Renal pelvis (tissue), 12 donors: ENCODE measurements at places on chromosomes 12 and 14. TPM values are rescaled to one million over a fixed set of nuclear protein-coding genes. Genes with fewer than 3 reads are reported as not detected.

- no peak for DNase-seq
Measured at GRCh38 chr14:52275372-52275771, 7.9 kb downstream of the PTGDR start.

- no peak for DNase-seq
Measured at GRCh38 chr14:20458031-20458789, 3.0 kb downstream of the PIP4P1 start.

DNA sequence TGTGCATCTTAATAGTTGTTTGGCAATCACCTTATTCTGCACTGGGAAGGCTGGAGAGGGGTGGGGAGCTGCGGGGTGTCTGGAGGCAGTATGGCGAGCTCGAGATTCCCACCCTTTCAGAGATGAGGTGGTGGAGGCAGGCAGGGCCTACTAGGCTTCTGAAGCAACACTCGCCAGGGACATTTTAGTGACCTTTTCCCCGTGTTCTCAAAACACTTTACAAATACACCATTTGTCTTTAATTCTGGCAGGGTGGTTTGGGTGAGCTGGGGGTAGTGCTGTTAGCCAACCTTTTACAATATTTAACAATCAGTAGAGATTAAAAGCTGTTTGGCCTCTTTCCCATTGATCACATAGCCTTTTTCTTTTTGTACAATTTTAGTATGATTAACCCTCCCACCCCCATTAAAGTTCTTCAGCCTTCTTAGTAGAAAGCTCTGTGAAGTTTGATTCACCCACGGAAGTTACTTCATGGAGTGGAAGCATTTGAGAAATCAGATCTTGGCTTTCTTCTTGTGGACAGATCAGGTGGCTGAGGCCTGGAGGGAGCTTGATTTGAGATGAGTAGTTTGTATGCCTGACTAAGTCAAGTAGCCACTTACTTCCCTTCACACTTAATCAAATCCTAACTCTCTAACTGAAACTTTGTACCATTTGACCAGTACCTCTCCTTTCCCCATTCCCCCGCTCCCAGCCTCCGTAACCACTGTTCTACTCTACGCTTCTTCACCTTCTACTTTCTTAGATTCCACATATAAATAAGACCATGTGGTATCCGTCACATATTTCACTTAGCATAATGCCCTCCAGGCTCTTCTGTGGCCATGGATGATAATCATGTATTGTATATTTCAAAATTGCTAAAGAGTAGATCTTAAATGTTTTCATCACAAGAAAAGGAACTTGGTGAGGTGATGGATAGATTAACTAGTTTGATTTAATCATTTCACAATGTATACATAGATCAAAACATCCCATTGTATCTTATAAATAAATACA lies 41.0 kb downstream of the TRAF3 start:
- DNase-seq, result no peak

DNA sequence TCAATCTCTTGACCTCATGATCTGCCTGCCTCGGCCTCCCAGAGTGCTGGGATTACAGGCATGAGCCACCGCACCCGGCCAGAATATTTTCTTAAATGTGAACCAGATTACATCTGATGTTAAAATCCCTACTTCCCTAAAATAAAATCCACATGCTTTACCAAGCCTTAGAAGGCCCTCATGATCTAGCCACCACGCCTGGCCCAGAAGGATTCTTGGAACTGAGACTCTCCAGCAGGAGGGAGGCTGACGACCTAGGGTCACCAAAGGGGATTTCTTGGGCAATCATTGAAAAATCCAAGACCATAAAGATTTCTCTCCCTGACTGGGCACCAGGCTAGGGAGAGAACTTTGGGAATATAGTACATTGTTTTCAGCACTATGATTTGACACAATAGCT lies 25.2 kb upstream of the RASSF3 start:
- DNase-seq, result no peak

The SOAT2 gene
- polyA plus RNA-seq, result 2.4 TPM

- no peak for DNase-seq
Measured at GRCh38 chr14:24094841-24095270, 745 bp downstream of the PCK2 start.

GRCh38 chr14:49954171-49954631 lies 61.3 kb downstream of the ARF6 start:
- DNase-seq, result no peak

DNA sequence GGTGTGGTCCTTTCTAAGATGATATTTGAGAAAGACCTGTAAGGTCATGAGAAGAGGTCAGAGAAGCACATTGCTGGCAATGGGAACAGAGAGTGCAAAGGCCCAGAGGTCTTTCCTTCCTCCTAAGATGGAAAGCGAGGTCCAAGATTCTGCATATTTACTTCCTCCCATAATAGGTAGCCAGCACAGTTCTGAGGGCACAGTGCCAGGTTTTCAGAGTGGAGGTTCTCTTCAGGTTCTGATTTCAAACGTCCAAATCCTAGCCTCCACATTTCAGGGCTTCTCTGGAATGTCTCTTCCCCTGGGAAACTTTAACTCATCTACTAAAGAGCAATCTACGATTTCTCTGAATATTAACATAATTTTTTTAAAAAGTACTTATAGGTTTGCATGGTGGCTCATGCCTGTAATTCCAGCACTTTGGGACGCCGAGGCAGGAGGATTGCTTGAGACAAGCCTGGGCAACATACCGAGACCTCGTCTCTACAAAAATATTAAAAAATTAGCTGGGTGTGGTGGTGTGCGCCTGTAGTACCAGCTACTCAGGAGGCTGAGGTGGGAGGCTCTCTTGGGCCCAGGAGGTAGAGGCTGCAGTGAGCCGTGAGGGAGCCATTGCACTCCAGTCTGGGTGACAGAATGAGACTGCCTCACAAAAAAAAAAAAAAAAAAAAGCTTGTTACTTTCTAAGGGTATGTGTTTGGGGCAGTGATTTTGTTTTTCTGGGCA lies 526 bp upstream of the MRPL42 start:
- DNase-seq, result no peak

- DNase-seq, result no peak
Measured at GRCh38 chr14:96824283-96824682, 27.1 kb downstream of the VRK1 start.

The MNAT1 gene
- 40.3 TPM for polyA plus RNA-seq

- peak; percentile 24 for DNase-seq
Measured at GRCh38 chr12:66035288-66035966, 95.1 kb downstream of the LLPH start.
